ENCODE measurements at places on chromosomes 6 and 20.

GRCh38 chr6:108921547-108922361, 73.5 kb downstream of the ARMC2 start:
- DNase-seq, result no peak

DNA sequence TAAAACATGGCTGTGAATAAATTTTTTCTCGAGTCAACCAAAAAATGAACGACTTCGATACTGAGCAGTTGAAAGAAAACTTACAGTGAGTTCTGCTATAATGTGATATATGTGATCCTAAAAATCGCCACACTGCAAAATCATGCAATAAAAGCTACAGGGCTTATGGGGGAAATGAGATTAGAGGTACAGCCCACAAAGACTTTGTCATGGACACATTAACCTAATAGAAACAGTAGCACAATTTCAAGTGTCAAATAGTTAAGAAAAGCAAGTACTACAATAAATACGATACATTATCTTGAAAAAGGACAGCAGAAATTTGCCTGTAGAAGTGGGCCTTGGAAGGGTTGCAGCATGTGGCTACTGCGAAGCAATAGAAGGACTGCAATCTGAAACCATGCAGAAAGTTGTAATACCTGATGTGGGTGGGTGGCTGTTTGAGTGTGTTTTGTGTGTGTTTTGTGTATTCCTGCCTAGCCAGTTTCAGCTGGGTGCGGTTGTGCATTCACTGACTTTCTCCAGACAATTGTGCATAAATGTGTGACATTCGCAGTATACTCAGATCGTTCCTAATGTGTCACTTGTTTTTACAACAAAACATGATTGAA, 79.1 kb downstream of the RPP40 start:
- DNase-seq, result no peak

GRCh38 chr20:54464003-54464402, 11.4 kb upstream of the DOK5 start:
- no peak for DNase-seq

DNA sequence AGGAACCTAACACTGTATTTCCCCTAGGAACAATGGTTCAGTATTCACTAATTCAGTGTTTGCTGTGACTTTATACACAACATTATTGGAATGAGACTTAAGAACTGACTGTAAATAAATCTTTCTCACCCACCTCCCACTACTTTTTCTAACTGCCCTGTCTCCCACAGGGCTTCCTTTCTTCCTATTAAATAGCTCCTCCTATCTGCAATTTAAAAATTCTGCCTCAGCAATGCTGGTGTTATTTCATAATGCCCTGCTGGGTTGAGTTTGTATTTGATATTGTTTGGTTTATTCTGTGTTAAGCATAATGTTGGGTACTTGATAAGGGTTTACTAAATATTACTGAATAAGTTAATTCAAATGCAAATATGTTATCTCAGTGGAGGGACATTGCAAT, 573.1 kb upstream of the RNF217 start:
- no peak for DNase-seq
